ENCODE measurements at places on chromosomes 13 and 19.
A peak's percentile ranks its signal among the peaks of the same experiment; 100 is the strongest.

DNA sequence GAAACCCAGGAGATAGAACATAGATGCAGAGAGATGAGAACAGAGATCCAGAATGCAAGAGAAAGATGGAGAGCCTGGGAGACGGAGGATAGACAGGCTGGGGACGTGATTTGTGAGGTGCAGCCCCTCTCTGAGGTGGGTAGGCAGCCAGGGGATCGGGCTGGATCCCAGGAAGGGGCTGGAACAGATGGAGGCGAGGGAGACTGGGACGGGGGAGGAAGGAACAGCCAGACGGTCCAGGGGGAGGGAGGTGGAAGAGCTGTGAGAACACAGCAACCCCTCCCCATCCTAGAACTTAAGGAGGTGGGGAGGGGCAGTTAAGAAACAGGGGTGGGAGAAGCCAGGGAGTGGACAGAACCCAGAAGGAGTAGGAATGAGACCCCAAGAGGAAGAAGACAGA lies 3.1 kb downstream of the SLC17A7 start:
- DNase-seq = no peak

- DNase-seq = peak; percentile 17
These were observed 329.6 kb downstream of the PCDH20 start for GRCh38 chr13:61086087-61086486.

DNA sequence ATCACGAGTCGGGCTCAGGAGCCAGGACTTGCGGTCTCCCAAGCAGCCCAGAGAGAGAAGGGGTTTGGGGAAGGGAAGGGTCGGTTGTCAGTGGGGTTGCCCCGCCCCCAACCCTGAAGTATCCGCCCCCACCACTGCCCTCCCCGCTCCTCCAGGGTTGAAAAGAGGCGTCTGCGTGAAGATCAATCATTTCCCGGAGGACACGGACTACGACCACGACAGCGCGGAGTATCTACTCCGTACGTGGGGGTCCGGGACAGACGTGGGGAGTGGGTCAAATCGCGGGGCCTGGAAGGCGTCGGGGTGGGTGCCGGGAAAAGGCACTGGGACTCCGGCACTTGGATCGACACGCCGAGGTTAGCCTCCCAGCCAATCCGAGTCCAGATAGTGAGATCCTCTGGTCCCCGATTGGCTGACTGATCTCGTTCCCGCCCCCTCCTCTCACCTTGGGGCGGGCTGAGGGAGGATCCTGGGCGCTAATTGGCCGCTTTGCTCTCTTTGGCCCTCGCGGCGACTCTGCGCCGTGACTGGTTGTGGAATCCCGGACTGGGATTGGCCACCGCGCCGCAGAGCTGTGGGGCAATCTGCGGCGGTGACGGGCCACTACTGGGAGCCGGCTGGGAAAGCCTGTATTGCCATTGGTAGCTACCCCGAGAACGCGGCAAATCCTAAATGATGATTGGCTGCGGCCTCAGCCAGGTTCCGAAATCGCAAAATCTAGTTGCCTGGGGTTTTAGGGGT lies 13.3 kb upstream of the CACNG6 start:
- DNase-seq = peak; percentile 93

DNA sequence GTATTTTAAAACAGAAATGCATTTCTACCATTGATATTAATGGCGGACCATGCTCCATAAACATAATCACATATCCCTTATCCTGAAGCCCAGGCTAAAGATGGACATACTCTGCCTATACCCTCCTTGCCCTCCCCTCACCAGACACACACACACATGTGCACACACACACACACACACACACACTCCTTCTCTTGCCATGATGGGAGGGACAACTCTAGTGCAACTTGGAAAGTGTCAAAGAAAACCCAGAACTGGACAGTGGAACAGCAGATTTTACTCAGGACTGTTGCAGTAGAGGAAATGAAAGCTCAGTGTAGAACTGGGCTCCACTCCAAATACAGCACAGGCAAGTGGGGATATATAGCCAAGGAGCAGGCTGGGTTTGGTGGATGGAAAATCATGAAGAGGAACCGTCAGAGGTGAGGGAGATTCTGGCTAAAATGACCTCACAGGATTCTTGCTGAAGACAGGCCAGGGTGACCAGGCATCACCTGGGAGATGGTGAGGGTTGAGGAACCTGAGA lies 40.8 kb downstream of the TNFRSF19 start:
- peak; percentile 64 for DNase-seq

DNA sequence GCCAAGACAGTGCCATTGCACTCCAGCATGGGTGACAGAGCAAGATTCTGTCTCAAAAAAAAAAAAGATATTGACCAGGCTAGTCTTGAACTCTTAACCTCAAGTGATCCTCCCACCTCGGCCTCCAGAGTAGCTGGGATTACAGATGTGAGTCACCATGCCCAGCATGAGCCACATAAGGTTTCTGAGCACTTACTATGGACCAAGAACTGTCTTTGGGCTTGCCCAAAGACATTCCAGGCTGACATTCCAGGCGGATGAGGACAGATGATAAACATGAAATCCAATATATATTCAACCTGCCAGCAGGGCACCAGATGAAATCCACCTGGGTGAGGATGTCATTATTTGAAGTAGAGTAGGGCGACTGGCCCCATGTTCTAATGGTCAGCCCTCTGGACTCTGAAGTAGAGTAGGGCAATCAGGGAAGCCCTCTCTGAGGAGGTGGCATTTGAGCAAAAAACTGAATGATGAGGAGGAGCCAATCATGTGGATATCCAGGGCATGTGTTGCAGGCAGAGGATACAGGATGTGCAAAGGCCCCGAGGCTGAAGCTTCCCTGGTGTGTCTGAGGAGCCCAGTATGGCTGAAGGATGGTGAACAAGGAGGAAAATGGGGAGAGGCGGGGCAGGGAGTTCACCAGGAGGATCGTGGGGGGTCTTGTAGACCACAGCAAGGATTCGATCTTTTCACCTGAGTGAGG lies 4.0 kb downstream of the C19orf38 start:
- peak; percentile 56 for DNase-seq

DNA sequence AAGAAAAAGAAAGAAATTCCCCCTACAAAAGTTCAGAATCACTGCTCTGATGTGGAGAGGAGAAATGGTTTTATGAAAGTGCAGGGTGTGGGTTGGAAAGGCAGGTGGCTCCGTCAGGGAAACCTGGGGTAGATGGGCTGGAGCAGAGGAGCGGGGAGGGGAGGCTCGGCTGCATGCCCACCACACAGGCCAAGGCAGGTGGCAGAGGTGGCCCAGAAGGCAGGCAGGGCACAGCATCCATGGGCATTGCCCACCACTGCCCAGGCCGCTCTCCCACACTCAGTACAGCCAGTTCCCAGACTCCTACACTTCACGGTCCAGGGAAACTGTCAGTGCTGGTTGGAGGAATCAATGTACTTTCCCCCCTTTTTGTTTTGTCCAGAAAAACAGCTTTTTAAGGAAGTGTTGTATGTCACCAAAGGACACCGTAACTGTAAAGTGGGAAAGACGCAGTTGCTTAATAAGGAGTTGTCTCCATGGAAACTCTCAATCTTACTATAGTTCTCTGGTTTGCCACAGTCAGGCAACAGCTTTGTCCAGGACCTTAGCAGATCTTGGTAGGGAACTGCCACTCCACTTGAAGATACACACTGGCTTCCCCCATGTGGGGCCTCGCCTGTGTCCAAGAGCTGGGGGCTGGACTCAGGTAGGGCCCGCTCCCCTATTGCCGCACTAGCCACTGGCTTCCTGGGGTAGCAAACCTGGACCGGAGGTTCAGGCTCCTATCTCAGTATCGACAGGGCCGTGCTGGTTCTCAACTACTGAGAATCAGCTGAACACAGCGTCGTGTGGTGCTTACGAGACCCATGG lies 82.9 kb downstream of the RAB20 start:
- DNase-seq = no peak

GRCh38 chr13:74784959-74785358 lies 650.8 kb upstream of the KLF12 start:
- DNase-seq = no peak

DNA sequence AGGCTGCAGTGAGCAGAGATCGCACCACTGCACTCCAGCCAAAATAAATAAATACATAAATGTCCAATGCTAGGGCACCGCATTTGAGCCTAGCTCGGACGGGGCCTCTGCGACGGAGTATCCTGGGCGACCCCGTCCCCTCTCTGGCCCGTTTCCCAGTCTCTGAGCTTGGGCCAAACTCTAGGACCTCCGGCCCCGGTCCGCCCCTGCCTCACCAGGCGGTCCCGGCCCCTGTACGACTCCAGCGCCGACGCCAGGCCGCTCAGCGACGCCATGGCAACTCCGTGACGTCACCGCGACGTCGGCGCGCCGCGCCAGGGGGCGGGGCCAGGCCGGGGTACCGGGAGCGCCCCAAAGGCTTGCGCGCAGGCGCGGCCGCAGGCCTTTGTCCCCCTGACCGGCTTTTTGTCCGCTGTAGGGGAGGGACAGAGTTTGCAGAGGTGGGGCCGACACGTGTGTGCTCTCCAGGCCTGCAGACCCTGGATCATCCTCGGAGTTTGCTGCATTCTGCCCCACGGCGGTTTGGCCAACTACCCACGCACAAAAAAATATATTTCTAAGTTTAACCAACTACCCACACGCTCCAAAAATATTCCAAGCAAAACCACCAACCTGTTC lies at the start of gene PEX11G:
PEX11G (minus strand) TSS at position 300 of the 618 bp plus-strand sequence; CDS start at position 275, 25 bp downstream.
- DNase-seq = peak; percentile 96

DNA sequence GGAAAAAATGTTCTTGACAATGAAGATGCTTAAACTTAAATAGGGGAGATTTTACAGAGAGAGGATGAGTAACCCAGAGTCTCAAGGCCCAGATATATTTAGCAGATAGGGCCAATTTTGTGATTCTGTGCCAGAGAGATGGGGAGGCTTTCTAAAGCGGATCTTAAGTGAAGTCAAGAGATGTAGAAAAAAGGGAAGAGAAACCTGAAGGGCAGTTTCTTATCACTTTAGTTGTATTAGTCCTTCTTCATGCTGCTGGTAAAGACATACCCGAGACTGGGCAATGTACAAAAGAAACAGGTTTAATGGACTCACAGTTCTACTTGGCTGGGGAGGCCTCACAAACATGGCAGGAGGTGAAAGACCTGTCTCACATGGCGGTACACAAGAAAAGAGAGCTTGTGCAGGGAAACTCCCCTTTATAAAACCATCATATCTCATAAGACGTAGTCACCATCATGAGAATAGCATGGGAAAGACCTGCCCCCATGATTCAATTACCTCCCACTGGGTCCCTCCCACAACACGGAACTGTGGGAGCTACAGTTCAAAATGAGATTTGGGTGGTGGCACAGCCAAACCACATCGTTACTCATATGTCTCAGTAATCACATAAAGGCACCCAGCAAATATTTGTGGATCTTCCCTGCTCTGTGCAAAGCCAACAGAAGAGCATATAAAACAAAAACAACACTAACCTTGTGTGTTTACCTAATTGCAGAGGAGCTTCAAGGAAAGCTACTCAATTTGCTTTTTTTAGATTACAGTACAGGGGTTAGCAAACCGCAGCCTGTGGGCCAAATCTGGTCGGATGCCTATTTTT lies 102.6 kb upstream of the MYCBP2 start:
- peak; percentile 66 for DNase-seq

DNA sequence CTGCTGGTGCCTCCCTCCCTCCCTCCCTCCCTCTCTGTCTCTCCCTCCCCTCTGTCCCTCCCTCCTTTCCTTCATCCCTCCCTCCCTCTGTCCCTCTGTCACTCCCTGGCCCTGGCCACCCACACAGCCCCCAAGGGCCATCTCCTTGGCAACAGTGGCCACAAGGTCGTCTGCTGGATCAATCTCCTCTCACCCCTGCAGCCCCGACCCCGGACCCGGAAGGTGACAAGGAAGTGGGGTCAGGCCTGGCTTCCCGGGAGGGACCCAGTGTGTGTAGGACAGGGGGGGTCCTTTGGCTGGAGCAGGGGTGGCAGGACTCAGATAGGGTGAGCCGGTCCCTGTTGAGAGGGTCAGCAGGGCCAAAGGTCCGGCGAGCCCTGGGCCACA lies 21.9 kb upstream of the TCF3 start:
- no peak for DNase-seq

DNA sequence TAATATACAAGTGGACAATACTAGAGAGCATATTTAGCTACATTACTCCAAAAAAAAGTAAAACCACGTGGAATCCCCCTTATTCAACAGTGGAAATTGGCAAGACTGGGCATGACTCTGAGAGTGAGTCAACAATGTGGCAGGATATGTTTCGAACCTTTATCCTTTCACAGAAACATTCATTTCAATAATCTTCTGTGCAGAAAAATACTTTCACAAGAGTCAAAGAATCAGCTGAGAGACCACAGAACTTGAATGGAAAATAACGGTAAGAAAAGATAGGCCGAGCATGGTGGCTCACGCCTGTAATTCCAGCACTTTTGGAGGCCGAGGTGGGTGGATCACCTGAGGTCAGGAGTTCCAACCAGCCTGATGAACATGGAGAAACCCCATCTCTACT lies 25.1 kb upstream of the CD70 start:
- DNase-seq = peak; percentile 46

DNA sequence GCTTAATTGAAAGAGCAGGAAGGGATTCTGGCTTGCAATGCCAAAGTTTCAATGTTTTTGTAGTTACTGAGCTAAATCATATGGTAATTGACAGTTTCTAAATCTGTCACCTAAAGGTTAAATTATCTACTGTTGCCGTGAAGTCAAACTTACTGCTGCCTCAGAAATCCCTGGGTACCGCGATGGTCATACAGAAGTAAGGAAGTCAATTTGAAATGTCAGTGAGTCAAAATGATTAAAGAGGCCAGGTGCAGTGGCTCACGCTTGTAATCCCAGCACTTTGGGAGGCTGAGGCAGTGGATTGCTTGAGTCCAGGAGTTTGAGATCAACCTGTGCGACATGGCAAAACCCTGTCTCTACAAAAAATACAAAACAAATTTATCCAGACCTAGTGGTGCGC lies 48.8 kb upstream of the TPM4 start:
- DNase-seq = no peak

- DNase-seq = no peak
These were observed 8.8 kb downstream of the PPP1R13L start for GRCh38 chr19:45395821-45396617.

DNA sequence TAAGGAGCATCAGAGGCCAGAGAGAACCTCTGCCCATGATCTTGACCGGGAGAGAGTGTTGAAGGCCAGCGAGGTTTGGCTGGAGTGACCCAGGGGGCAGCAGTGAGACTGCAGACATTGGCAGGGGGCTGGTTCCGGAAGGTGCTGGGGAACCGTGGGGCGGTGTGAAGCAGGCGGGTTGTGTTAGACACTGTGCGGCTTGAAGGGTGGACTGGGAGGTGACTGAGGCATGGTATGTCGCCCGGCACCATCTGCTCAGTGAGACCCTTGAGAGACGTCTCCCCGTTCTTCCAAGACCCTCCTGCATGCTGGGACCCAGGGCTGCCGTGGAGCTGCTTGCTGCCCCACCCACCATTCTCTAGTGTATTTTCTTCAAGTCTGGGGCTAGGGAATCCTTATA lies 24.6 kb downstream of the CARM1 start:
- DNase-seq = no peak

All from astrocyte of the hippocampus (primary cell).